Stimulated activated CD4-positive, alpha-beta T cell treated with anti-CD3 and anti-CD28 coated beads, Interleukin-12 subunit alpha, Interleukin-12 subunit beta, amount 100 ng/mL, for 4 hours (primary cell): ENCODE measurements at places on chromosomes 6 and 20.

DNA sequence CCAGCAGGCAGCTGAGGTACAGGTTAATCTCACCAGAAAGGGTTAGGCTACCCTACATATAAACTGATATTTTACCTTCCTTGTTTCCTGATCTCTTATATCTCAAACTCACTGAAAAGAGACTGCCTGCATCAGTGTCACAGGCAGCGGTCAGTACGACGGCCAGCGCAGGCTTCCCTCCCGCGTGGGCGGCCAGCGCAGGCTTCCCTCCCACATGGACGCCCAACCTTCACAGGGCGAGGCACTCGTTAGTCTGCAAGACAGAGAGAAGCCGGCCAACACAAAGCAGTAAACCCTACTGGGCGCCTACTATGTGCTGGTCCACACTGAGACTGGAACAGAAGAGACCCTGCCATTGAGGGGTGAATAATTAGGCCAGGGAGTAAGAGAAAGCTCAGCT, 33.0 kb downstream of the TTI1 start:
- no peak for DNase-seq

GRCh38 chr20:21017528-21018085, 88.6 kb downstream of the LINC00237 start:
- DNase-seq = no peak

DNA sequence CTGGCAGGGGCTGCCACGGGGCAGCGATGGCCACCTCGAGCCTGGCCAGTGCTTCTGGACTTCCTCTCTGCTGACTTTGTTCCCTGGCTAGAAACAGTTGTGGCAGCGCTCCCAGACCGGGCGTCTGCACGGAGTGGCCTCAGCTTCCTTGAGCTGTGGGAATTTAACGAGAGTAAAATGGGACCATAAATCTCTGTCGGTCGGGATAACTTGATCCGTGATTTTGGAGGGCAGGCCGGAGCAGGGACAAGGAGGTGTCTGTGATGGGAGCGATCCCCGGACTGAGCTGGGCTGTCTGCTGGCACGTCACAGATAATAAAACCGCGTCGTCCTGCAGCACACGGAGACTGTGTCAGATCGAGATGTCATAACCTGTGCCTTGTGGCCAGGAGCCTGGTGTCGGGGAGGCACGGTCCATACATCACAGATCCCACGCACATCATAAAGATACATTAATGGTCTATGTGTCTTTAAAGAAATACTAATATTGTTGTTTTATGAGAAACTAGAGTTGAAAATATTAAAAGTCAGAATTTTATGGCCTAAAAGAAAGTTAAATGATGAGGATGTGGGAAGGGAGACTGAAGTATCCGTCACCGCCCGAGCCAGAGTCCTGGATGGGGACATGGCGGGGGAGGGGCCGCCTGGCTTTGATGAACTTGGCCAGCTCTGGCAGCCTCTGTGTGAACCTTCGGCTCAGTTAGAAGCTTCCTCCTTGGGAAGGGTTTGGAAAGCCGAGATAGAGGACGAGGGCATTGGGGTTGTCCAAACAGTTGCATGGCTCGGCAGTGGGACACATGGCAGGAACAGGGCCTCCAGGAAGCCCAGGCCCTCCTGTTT, 6.5 kb upstream of the RBBP8NL start:
- no peak for DNase-seq

- DNase-seq = no peak
Observed at GRCh38 chr6:6218759-6219085, 101.7 kb downstream of the F13A1 start.

DNA sequence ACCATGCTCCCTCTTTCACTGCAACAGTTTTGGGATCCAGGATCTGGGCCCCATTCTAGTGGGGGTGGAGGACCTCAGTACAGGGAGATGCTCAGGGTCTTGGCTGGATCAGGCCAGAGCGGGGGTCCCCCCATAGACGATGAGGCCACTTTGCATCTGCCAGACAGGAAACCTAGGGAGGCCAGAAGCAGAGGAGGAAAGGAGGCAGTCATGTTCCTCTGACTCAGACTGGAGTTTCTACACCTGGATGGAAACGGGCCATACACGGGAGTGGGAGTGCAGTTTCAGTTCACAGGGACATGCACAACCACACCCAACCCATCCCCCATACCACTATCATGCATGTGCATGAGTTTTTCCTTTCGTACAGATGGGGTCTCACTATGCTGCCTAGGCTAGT, 3.6 kb upstream of the EMILIN3 start:
- DNase-seq = no peak

DNA sequence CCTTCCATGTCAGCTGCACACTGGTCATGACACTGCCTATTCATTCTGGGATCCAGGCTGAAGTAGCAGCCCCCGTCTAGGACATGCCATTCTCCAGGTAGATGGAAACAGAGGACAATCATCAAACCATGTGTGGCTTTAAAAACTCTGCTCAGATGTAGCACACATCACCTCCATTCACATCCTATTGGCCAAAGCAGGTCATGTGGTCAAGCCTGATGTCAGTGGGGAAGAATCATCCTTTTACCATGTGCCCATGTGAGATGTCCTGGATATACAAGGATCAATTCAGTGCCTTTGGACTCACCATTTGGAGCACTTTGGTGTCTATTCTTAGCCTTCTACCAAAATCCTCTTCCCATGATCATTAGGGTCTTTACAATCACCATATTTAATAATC, 99.5 kb downstream of the CDC5L start:
- no peak for DNase-seq

DNA sequence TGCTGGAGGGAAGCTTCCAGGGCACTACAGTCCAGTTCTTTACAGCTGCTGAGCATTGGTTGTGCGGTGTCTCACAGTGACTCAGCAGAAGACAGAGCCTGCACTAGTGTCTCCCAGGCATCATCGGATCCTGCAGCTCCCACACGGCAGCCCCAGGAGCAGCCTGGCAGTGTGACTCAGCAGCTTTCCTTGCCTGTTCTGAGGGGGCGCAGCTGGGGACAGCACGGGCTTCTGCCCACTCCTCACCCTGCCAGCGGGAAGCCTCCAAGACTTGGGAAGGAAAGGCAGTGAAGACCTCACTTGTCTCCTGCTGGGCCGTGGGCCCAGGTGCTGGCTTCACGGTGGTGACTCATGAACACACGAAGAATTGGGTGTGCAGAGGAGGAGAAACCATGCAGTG, 165.4 kb downstream of the SYNDIG1 start:
- no peak for DNase-seq

DNA sequence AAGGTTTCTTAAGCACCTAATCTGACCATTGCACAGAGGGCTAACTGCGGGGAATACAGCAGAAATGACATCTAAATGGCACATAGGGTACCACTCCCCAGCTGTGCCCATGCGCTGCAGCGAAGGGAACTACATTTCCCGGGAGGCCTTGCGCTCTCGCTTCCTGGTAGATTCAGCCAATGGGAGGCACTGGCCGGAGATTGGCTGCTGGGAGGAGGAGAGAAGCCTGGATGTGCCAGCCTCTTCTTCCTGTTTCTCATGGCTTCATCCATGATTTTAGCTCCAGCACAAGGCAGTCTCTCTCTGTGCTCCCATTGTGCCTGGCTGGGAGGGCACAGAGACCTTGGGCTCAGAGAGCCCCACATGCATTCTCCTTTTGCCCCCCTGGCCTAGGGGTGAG, 101.7 kb upstream of the FOXA2 start:
- no peak for DNase-seq

GRCh38 chr6:15513801-15514711, 148.8 kb downstream of the DTNBP1 start:
- no peak for DNase-seq

DNA sequence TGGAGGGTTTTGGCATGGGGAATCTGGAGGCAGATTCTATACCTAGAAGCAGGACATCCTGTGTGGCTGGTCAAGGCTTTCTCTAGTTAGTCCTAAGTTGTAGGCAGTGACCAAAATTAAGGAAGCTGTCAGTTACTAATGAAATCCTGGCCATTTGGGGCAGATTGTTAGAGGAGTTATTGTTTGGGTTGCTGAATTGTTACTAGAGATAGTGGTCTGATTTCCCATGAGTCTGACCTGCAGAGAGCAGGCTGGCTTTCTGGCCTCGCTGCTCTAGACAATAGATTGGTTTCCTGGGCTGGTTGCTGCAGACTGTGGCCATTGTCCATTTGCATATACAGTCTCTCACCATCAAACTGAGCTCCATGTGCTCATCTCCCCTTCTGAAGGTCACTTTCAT, 205.0 kb upstream of the SASH1 start:
- no peak for DNase-seq

- no peak for DNase-seq
Observed at GRCh38 chr20:6533351-6533750, 234.1 kb upstream of the BMP2 start.

- DNase-seq = no peak
Observed at GRCh38 chr20:47464380-47465101, 37.1 kb upstream of the NCOA3 start.
